Upper lobe of left lung (tissue), 6 donors: ENCODE measurements at places on chromosomes 5 and 9.

DNA sequence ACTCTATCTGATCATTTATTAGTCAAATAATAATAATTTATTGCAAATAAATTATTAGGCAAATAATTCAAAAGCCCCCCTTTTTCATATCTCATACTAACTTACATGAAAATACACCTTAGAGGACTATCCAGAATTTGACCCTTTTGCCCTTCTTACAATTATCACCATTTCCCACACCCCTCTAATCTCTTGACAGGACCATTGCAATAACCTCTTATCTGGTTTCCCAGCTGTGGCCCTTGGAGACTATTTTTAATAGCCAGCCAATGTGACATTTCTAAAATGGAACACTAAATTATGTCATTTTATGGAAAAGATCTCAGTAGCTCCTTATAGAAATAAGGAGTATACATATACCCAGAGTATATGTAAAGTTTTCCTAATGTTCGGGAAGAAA is 588.4 kb upstream of the COX7C start:
- no peak for DNase-seq
- H3K36me3 ChIP-seq: no peaks in the 10 kb centered on the region
- no peak overlapping the region for H3K27ac ChIP-seq
- H3K4me3 ChIP-seq: no peak overlapping the region

- H3K4me3 ChIP-seq: no peak overlapping the region
- H3K4me1 ChIP-seq: no peaks in the 10 kb centered on the region
- no peaks in the 10 kb centered on the region for H3K36me3 ChIP-seq
- no peak for DNase-seq
- H3K27me3 ChIP-seq: no peaks in the 10 kb centered on the region
These were observed 167.4 kb upstream of the KIF2A start for GRCh38 chr5:62138607-62139006.

GRCh38 chr5:107436201-107436600 is 234.5 kb downstream of the EFNA5 start:
- H3K27ac ChIP-seq: no peak overlapping the region
- no peak overlapping the region for H3K4me3 ChIP-seq
- H3K4me1 ChIP-seq: no peaks in the 10 kb centered on the region
- DNase-seq: no peak
- no peaks in the 10 kb centered on the region for H3K36me3 ChIP-seq

- H3K4me3 ChIP-seq: no peak overlapping the region
- no peaks in the 10 kb centered on the region for H3K27me3 ChIP-seq
- no peaks in the 10 kb centered on the region for H3K36me3 ChIP-seq
- no peaks in the 10 kb centered on the region for H3K4me1 ChIP-seq
- DNase-seq: no peak
These were observed 192.5 kb downstream of the PTTG1 start for GRCh38 chr5:160614136-160614535.

GRCh38 chr5:67395790-67396418 is 199.3 kb upstream of the CD180 start:
- no peak overlapping the region for H3K27ac ChIP-seq
- no peaks in the 10 kb centered on the region for H3K36me3 ChIP-seq
- DNase-seq: no peak
- no peaks in the 10 kb centered on the region for H3K4me1 ChIP-seq
